Smooth muscle cell of bladder (primary cell): ENCODE measurements at places on chromosomes 1 and 21. TPM values are rescaled to one million over a fixed set of nuclear protein-coding genes. Genes with fewer than 3 reads are reported as not detected.

RNU1-3 gene
- 3,030 and 4,050 TPM in 2 replicates for total RNA-seq

OR2L3 gene
- not detected in 2 replicates for total RNA-seq

CITED4 gene
- total RNA-seq: 1.5 and 2.1 TPM in 2 replicates

NBPF20 gene
- total RNA-seq: 1.6 and 2.0 TPM in 2 replicates

PTGFR gene
- 48.5 and 61.8 TPM in 2 replicates for total RNA-seq
